ENCODE measurements at places on chromosomes 1 and 21.

- no peak for DNase-seq
Measured at GRCh38 chr1:182614796-182615454, 10.7 kb upstream of the RGS16 start.

DNA sequence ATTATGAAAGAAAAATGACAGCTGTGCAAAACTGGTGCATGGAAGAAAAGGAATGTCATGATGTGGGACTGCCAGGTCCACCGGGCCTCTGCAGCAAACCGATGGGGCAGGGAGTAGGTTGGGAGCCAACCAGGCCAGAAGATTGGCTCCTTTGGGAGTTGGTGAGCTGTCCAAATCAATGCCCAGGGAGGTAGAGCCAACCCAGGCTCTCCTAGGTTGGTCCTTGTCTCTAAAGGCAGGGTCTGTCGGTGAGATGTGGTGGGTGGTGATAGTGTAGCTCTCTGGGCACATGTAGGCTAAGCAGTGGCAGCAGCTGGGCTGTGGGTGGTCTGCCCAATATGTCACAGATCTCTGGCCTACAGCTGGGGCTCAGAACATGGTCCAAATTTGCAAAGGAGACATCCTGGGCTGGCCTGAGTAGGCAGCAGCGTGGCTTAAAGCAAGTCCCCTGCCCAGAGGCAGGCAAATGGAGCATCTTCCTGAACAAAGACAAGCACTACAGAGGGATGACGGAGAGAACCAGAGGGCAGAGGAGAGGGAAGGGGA, 61.2 kb upstream of the PRDX6 start:
- DNase-seq, result no peak

- DNase-seq, result no peak
Measured at GRCh38 chr21:45164838-45165237, 90.5 kb downstream of the ADARB1 start.

DNA sequence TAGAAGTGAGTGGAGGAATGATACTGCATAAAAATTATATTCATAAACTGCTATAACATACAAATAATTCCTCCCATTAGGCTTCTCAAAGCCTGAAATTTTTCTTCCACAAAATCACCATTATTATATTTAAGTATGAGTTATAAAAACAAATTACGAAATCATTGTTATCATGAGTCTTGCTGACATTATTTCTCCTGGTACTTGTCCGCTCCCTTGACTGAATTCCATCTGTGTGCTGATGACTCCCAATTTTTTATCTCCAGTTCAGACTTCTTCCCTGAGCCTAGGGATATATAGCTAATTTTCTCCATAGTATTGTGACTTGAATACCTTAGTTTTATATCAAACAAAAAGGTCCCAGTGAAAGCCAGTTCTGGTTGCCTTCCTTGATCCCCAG, 268.2 kb downstream of the HMCN1 start:
- DNase-seq, result no peak

DNA sequence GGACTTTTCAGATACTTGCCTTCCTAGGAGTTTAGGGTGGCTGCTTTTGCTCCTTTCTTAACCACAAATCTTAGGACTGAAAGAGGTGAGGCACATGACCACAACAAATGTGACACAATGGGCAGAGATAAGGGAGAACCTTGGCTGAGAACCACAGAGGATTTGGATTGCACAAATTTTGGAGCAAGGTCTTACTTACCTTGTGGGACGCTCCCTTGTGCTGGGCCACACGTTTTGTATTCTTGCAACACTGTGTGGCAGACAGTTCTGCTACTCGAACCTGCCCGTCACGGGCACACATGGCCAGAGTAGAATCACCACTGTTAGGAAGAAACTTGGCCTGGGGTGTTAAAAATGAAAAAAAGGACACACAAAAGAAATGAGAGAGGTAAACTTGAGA, 23.9 kb downstream of the DCAF8 start:
- DNase-seq, result no peak

GRCh38 chr1:94327001-94327690, 89.8 kb upstream of the ARHGAP29 start:
- DNase-seq, result no peak

- DNase-seq, result peak; percentile 18
Measured at GRCh38 chr21:36035381-36035791, 24.9 kb downstream of the SETD4 start.

DNA sequence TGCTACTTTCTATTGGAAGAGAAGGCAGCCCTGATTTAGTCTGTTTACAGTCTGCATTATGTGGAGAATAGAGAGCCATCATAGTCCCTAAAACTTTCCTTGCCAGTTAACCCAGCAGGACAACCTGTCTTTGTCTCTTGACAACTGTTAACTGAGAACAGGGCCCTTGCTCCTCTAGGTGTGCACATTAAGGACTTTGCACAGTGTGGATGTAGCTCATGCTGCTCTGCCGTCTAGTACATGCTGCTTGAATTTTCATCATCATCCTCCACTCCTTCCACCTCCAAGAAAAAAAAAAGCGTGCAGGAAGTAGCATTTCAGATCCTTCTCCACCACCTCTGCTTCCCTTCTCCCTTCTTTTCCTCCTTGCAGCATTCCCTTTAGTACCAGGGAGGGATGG, 91.5 kb downstream of the PBX1 start:
- DNase-seq, result no peak

GRCh38 chr1:33527934-33528333, 55.5 kb downstream of the ZSCAN20 start:
- no peak for DNase-seq

DNA sequence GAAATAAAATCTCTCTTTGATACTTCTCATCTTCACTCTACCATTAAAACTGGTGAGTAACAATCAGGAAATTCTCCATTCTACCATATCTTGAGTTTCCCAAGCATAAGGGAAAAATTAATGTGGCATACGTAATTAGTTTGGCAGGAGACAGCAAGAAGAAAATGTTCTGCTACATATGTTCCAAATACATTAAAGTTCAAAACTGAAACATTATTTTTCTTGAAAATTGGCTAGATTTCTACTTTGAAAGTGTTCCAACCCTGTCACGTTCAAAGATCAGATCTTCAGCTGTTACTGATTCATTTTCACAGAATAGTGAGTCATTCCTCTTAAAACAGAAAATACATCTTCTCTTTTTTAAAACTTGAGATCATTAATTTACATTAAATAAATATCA, 48.5 kb downstream of the PIGK start:
- DNase-seq, result no peak

DNA sequence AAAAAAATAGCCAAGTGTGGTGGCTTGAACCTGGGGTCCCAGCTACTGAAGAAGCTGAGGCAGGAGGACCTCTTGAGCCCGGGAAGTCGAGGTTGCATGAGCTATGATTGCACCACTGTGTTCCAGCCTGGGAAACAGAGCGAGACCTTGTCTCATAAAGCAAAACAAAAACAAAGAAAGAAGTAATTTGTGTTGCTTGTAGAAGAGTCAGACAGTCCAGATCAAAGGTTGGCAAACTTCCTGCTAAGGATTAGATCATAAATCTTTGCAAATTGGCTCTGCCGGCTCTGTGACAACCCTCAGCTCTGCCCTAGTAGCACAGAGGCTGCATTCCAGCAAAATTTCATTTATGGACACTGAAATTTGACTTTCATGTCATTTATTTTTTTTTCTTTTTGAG, 19.0 kb upstream of the MFN2 start:
- DNase-seq, result no peak

DNA sequence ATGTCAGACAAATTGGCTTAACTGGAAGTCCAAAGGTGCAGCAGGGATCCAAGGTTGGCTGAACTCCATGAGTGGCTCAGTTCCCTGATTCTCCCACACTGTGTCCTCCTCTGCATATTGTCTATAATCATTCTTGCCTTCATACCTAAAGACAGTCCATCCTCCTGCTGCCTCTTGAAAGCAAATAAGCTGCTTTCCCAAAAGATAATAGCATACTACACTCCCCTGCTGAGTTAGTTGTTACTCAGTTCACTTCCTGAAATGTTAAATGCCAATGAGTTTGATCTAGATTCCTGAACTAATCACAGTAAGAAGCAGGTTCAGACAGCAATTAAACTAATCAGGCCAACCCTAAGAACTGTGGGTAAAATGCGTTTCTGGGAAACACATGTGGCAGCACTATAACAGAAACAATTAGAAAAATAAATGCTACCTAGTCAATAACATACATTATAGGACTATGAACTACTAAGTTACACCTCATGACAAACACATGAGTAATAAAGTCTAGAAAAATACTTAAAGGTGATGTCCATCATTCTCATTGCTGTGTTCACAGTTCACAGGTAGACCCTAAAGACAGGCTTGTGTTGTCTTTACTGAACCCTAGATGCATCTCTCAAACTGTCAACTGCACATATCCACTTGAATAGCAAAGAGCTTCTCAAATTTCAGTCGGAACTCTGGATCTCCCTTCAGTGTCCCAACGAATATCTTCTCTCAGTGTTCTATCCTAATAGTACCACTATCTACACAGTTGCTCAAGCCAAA, 50.8 kb upstream of the BOLA1 start:
- DNase-seq, result peak; percentile 77

GRCh38 chr1:219751870-219752507, 139.1 kb upstream of the ZC3H11B start:
- no peak for DNase-seq

- no peak for DNase-seq
Measured at GRCh38 chr1:30929135-30929889, 20.8 kb upstream of the SDC3 start.

- DNase-seq, result no peak
Measured at GRCh38 chr1:221331273-221332183, 410.4 kb downstream of the DUSP10 start.

DNA sequence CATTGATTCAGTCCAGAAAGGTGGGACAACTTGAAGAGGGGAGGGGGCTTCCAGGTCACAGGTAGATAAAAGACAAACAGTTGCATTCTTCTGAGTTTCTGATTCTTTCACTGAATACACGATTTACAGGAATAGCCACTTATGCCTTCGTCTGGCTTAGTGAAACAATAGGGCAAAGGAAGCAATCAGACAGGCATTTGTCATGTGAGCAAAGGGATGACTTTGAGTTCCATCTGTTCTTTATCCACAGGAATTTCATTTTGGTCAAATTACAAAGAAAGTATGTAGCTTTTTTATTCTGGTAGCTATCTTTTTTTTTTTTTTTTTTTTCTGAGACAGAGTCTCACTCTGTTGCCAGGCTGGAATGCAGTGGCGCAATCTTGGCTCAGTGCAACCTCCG, 202.5 kb downstream of the TTLL7 start:
- no peak for DNase-seq

Data from NCI-H187 (cell line).